CD8-positive, alpha-beta memory T cell (primary cell): ENCODE measurements at places on chromosomes 4 and X. TPM values are rescaled to one million over a fixed set of nuclear protein-coding genes. Genes with fewer than 3 reads are reported as not detected.

ADRA2C gene
- total RNA-seq = not detected

BMPR1B gene
- total RNA-seq = not detected

NAP1L3 gene
- 2.1 TPM for total RNA-seq

VCX3B gene
- total RNA-seq = not detected

ADH7 gene
- total RNA-seq = not detected

SSX1 gene
- total RNA-seq = not detected

AFM gene
- not detected for total RNA-seq

MAGEE1 gene
- total RNA-seq = 3.6 TPM

PLCXD1 gene
- 28.5 TPM for total RNA-seq

HSFX4 gene
- total RNA-seq = not detected

NPNT gene
- total RNA-seq = not detected

TCEAL7 gene
- total RNA-seq = not detected

GPAT3 gene
- 5.4 TPM for total RNA-seq

PGAM4 gene
- 0.85 TPM for total RNA-seq

CLDN34 gene
- total RNA-seq = not detected

RPA4 gene
- total RNA-seq = 0.58 TPM

FAM184B gene
- total RNA-seq = not detected

SYTL5 gene
- total RNA-seq = not detected

LEF1 gene
- 55.1 TPM for total RNA-seq

XPNPEP2 gene
- 0.29 TPM for total RNA-seq

CORIN gene
- 0.11 TPM for total RNA-seq

TMPRSS11D gene
- total RNA-seq = not detected

FAM149A gene
- total RNA-seq = 0.46 TPM

AWAT2 gene
- not detected for total RNA-seq

GAGE12H gene
- not detected for total RNA-seq

USP46 gene
- total RNA-seq = 16.9 TPM

MBNL3 gene
- 31.2 TPM for total RNA-seq

DCAF8L2 gene
- not detected for total RNA-seq

ETDB gene
- total RNA-seq = not detected

TET2 gene
- 25.8 TPM for total RNA-seq

TMPRSS11A gene
- total RNA-seq = not detected

RNF212 gene
- total RNA-seq = 1.2 TPM

BEX3 gene
- total RNA-seq = 10.6 TPM

CENPVL1 gene
- not detected for total RNA-seq

EPHA5 gene
- total RNA-seq = not detected

TLR3 gene
- 0.11 TPM for total RNA-seq

MTNR1A gene
- not detected for total RNA-seq

GPR143 gene
- not detected for total RNA-seq

MUC7 gene
- total RNA-seq = not detected

GATA1 gene
- total RNA-seq = not detected

PLP1 gene
- not detected for total RNA-seq

BEX1 gene
- 0.69 TPM for total RNA-seq

MMAA gene
- total RNA-seq = 14.9 TPM

SH3RF1 gene
- total RNA-seq = 1.1 TPM

RPS6KA3 gene
- 70.1 TPM for total RNA-seq

ESX1 gene
- total RNA-seq = not detected

PCDH19 gene
- total RNA-seq = not detected

ITM2A gene
- 106 TPM for total RNA-seq

SPARCL1 gene
- total RNA-seq = not detected

ELF4 gene
- 24.7 TPM for total RNA-seq

CXorf51B gene
- total RNA-seq = not detected

CRMP1 gene
- not detected for total RNA-seq

RNF175 gene
- not detected for total RNA-seq

CXCL10 gene
- total RNA-seq = 1.6 TPM

ZNF630 gene
- total RNA-seq = 1.5 TPM

WDR17 gene
- 1.0 TPM for total RNA-seq

NPY5R gene
- not detected for total RNA-seq

PLXNB3 gene
- total RNA-seq = 0.57 TPM
